ENCODE measurements at places on chromosomes 12 and 14.

DNA sequence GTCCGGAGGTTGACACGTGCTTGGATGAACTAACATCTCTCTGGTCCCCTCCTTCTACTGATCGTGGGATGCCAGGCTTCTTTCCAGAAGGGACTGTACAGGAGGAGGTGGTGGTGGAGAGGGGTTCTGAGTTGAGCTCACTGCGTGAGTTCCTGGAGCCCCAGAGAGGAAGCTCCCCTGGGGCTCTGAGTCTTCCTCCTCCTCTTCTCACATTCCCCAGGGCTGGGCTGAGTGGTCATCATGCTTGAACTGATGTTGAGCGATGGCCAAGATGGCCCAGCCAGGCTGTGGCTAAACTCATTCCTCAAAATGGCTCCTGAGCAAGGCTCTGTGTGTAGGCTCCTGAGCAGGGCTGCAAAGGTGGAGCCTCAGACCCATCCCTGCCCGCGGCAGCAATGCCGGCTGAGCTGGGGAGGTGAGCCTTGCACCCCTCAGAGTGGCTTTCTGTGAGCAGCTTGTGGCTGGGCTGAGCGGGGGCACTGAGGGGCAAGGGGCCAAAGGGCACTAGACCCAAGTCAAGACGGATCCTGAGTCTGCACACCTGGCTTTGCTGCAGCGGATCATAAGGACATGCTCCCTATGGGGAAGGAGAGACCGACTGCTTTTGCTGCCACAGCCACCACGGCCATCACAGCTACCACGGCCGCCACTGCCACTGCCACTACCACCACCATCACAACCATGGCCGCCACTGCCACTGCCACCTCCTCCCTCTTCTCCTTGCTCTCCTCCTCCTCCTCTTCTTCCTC, 35.4 kb downstream of the MEG3 start:
- DNase-seq, result no peak

GRCh38 chr14:104425763-104426646, 153.6 kb upstream of the C14orf180 start:
- no peak for DNase-seq

DNA sequence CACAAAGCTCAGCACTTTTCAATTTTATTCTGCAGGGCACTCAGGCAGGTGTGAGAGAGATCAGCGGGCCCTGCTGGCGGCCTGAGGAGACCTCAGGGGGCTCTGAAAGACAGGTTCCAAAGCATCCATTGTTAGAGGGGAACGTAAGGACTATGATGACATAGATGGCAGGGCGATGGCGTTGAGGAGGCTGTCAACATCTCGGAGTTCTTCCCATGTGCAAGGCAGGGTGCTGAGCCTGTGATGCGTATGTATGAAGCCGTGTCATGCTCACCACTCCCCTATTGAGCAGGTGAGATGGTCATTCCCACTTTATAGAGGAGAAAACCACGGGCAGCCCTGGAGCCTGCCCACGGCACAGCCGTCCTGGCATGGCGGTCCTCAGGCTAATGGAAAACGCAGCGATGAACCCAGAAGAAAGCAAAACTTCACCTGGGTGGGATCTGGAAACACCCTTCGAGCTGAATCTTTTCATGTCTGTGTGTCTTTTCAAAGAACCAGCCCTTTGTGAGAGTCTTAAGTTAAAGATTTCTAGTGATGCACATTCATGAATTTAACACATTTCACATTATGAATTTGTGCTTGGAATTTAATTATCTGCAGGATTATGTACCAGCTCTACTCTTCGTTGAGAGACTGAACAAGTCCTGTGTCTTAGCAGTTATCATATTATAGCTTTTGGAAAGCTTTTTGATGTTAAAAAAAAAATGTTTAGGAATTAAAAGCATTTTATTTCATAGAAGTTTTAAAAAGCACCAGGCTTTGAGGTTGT, 64.7 kb downstream of the RIMBP2 start:
- DNase-seq, result no peak

DNA sequence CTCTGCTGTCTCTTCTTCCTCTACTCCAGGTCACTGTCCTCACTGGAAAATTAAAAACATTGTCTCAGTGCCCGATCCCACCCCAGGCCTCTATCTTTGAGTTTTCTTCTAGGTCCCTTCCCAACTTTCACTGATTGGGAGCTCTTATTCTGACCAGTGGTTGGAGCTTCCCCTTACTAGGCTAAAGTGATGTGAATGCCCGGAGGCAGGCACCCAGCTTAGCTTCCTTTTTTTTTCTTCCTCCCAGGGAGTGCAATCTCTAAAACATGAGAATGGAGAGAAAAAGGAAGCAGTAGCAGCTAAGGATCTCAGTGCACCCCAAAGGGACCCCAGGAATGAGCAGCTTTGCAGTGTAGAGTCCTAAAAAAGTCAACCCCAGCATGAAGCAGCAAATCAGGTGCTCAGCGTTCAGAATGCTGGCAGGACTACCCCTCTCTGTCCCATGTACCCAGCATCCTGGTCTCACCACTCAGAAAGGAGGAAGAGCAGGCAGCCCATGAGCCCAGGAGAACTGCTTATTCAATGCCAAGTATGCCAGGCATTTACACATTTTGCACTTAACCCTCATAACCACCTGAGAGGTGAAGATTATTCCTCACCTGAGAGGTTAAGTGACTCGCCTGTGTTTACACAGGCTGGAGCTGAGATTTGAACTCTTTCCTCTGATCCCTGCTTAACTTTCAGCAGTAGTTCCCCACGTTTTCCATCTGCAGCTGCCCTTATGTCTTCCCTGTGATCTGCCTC, 146.2 kb upstream of the PWP1 start:
- DNase-seq, result no peak

DNA sequence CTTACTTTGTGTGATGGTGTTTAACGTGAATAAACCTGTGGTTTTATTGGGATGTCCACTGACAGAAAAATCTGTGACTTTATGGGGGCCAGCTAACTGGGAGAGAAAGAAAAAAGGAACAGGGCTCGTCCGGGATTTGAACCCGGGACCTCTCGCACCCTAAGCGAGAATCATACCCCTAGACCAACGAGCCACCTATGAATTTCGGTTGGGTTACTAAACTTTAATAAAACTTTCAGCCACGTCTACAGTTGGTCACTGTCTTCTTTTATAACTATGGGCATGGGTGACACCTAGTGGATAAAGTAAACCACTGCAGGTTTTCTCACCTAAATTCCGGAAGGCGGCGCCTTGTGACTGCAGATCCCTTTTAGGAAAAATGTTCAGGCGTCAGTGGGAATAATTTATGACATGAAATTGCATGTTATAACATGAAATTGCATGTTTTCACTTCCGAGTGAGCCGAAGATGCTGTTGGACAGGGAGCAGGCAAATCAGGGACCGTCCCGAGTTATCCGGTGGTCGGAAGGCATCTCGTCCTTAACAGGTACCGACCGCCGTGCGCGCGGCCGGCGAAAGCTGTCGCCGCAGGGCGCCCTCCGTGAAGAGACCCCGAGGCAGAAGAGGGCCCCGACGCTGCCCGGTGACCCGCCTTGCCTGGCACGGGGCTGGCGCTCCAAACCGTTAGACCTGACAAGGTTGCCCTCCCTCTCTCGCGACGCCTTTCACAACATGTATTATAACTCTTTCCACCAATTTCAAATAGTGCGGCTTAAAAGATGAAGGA, 18.2 kb upstream of the RNASE12 start:
- DNase-seq, result peak; percentile 86

DNA sequence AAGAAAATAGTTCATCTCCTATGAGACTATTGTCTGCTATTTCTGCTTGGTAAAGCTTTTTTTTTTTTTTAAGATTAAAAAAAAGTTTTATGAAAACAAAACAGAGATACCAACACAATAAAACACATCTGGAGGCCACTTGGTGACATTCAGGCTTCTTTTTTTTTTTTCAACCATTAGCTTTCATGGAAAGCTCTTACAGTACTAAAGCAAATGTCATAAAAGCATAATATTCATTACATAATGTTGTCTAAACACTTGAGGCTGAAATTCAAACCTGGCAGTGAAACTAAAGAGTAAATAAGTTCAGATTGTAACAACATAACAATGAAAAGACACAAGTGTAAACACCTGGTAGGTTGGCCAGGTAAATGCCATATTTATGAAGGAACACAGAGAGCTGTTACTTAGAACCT, 14.7 kb downstream of the PRICKLE1 start:
- no peak for DNase-seq

All from IMR-90 (cell line).